ENCODE measurements at places on chromosomes 12 and 14. TPM values are rescaled to one million over a fixed set of nuclear protein-coding genes. Genes with fewer than 3 reads are reported as not detected.

VASH1 gene
- total RNA-seq = 12.4 TPM

LRRC9 gene
- 0.19 TPM for total RNA-seq

DNA sequence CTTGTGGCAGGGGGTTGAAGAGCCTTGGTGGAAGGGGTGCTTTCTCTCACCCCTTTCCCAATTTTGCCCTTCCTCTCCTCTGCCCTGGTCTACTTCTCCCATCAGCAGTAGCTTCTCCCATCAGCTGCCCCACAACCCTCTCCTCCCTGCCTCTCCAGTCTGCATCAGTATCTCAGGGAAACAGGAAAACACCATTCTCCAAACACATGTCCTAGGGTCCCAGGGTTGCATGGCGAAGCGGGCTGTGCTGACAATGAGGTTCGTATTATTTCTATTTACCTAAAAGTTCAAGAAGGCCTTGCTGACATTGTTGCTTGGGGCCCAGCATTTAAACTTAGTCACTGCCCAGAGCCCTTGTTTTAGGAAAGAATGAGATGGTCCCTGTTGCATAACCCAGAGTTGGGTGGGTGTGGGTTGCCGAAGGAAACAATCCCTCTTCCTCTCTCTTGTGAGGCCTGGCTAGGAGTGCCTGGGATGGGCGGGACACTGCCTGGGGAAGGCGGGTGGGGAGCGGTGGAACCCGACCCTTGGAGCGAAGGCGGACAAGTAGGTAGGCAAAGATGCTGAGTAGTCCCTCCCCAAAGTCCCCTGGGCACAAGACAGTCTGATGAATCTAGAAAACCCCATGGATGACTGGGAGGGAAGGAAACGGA is 1.3 kb upstream of the IGFBP6 start:
- H3K4me3 ChIP-seq = peak overlapping the region; percentile 80
- no peaks in the 10 kb centered on the region for H3K27me3 ChIP-seq
- H3K27ac ChIP-seq = peak overlapping the region; percentile 95
- H3K4me1 ChIP-seq = peaks cover 43% of the 10 kb centered on the region

- no peak overlapping the region for H3K4me3 ChIP-seq
- peaks cover 62% of the 10 kb centered on the region for H3K27me3 ChIP-seq
- H3K4me1 ChIP-seq = no peaks in the 10 kb centered on the region
- no peaks in the 10 kb centered on the region for H3K36me3 ChIP-seq
- DNase-seq = no peak
Measured at GRCh38 chr12:7719946-7720730, 8.9 kb downstream of the DPPA3 start.

- no peaks in the 10 kb centered on the region for H3K36me3 ChIP-seq
- no peak overlapping the region for H3K4me3 ChIP-seq
- DNase-seq = no peak
- no peak overlapping the region for H3K27ac ChIP-seq
- H3K27me3 ChIP-seq = peaks cover 14% of the 10 kb centered on the region
Measured at GRCh38 chr12:51729331-51729730, 119.2 kb downstream of the FIGNL2 start.

- no peaks in the 10 kb centered on the region for H3K36me3 ChIP-seq
- H3K4me3 ChIP-seq = no peak overlapping the region
- H3K27ac ChIP-seq = no peak overlapping the region
- H3K4me1 ChIP-seq = no peaks in the 10 kb centered on the region
- no peak for DNase-seq
Measured at GRCh38 chr12:73452672-73453469, 1084.8 kb upstream of the ATXN7L3B start.

DNA sequence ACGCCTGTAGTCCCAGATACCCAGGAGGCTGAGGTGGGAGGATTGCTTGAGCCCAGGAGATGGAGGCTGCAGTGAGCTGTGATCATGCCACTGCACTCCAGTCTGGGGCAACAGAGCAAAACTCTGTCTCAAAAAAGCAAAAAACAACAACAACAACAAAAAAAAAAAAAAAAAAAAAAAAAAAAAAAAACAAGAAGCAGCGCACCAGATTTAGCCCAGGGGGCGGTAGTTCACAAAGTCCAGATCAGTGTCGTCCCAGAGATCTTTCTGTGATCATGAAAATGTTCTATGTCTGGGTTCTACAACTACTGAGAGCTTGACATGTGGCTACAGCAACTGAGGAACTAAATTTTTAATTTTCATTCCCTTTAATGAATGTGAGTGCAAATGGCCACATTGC is 27.4 kb downstream of the OAS2 start:
- H3K4me1 ChIP-seq = no peaks in the 10 kb centered on the region
- no peak overlapping the region for H3K4me3 ChIP-seq
- no peak for DNase-seq
- peaks cover 24% of the 10 kb centered on the region for H3K27me3 ChIP-seq

DNA sequence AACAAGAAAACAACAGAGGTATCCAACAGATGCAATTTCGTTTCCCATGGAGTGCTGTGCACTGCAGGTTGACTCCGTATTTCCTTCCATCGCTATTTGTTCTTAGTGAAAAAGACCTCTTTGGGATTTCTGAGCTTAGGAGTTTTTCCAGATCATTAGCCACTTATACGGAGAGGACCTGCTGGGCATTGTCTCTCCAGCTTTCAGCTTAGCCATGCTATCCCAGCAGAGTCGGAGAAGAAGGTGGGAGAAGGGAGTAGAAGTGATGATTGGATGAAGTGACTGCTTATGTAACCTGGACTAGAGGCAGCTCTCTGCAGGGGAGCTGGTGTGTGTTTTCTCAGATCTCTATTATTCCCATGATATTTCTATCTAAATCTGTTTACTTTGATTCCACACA is 737.7 kb downstream of the DIO2 start:
- H3K27ac ChIP-seq = no peak overlapping the region
- H3K27me3 ChIP-seq = no peaks in the 10 kb centered on the region
- H3K4me3 ChIP-seq = no peak overlapping the region
- no peak for DNase-seq
- no peaks in the 10 kb centered on the region for H3K36me3 ChIP-seq

GRCh38 chr12:9786726-9787717 is 26.3 kb upstream of the CD69 start:
- no peaks in the 10 kb centered on the region for H3K4me1 ChIP-seq
- no peaks in the 10 kb centered on the region for H3K36me3 ChIP-seq
- no peak overlapping the region for H3K27ac ChIP-seq
- no peaks in the 10 kb centered on the region for H3K27me3 ChIP-seq
- H3K4me3 ChIP-seq = no peak overlapping the region
- DNase-seq = no peak

DNA sequence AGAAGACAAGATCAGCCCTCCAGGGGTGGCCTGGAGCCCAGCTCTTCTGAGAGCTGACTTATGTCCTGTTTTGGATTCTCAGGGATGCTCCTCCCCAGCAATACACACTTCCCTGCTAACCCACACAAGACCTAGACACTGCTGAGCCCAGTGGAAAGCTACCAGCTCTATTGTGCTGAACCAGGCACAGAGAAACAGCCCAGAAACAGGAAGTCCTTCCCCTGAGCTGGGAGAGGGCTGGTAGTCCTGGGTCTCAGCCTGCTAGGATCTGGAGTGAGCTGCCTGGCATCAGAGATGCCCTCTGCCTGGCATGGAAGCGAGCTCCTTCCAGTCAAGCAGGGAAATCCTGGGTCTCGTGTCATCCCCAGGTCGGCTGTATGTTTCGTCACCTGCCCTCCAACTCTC is 1.2 kb upstream of the LAG3 start:
- H3K36me3 ChIP-seq = peaks cover 13% of the 10 kb centered on the region
- H3K27me3 ChIP-seq = peaks cover 29% of the 10 kb centered on the region
- H3K27ac ChIP-seq = no peak overlapping the region
- H3K4me3 ChIP-seq = no peak overlapping the region

GRCh38 chr12:117452112-117452511 is 90.7 kb upstream of the NOS1 start:
- no peaks in the 10 kb centered on the region for H3K4me1 ChIP-seq
- no peaks in the 10 kb centered on the region for H3K36me3 ChIP-seq
- no peak for DNase-seq
- H3K27me3 ChIP-seq = peaks cover 9% of the 10 kb centered on the region

DNA sequence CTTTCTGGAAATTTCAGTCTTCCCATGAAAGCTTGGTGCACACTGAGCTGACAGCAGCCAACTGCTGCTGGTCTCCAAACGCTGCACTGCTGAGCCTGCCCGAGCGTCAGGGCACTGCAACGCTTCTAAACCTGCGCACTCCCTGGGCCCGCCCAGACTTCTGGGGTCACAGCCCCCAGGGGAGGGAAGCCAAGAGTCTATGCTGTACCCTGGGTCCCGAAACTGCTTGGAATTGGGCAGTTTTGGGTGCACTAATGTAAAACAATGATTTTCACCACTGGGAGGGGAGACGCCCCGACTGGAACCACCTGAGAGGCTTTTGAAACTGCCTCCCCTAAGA is 32.0 kb downstream of the CCDC92 start:
- no peak overlapping the region for H3K27ac ChIP-seq
- peaks cover 83% of the 10 kb centered on the region for H3K36me3 ChIP-seq
- H3K4me3 ChIP-seq = no peak overlapping the region

DNA sequence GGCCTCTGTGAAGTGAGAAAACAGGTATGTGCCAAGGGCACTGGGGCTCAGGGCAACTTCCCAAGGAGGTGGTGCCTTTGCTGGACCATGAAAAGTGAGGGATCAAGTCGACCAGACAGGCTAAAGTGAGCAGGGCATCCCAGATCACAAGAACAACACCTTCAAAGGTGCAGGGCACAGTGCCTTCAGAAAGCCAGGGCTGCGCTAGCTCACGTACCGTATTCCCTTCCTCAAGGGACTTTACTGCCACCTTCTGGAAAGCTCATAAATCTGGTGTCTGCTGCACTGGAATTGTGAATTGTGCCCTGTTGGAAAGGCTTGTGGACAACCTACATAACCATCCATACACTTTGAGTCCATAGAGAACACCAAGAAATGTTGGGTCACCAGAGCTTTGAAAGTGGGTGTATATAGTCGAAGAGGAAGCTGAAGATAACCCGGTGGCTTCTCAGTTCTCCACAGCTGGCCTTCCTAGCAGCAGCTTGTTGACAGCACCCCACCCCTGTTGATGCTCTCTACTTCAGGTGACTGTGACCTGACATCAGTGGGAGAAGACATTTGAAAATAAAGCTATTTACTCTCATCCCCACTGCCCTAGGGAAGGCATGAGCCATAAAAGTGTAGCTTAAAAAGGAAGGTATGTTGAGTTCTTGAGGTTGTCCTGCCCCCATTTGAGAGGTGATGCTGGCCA is 24.5 kb downstream of the FIGNL2 start:
- H3K27me3 ChIP-seq = peaks cover 30% of the 10 kb centered on the region
- H3K27ac ChIP-seq = no peak overlapping the region
- no peaks in the 10 kb centered on the region for H3K36me3 ChIP-seq
- no peak overlapping the region for H3K4me3 ChIP-seq
- peaks cover 21% of the 10 kb centered on the region for H3K4me1 ChIP-seq
- DNase-seq = no peak
